Epithelial cell of proximal tubule (primary cell): ENCODE measurements at places on chromosomes 3 and 15. TPM values are rescaled to one million over a fixed set of nuclear protein-coding genes. Genes with fewer than 3 reads are reported as not detected.
A peak's percentile ranks its signal among the peaks of the same experiment; 100 is the strongest.

DNA sequence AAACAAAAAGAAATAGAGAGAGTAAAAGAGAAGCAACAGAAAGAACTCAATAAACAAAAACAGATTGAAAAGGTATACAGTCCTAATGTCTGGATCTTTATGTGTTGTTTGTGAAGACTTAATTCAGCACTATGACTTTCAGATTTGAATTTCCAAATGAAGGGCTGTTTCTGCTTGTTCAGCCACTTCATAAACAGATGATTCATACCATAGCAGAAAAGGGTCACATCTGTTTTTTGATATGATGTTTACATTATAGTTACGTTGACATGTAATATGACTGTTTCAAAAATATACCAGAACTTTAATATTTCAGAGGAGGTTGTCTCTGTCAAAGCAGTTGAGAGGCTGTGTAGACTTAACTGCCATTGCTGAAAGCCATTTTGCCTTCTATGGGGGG lies 24.1 kb downstream of the ASB14 start:
- DNase-seq: no peak

- DNase-seq: peak; percentile 19
Observed at GRCh38 chr3:22887664-22888291, 315.3 kb upstream of the UBE2E2 start.

DNA sequence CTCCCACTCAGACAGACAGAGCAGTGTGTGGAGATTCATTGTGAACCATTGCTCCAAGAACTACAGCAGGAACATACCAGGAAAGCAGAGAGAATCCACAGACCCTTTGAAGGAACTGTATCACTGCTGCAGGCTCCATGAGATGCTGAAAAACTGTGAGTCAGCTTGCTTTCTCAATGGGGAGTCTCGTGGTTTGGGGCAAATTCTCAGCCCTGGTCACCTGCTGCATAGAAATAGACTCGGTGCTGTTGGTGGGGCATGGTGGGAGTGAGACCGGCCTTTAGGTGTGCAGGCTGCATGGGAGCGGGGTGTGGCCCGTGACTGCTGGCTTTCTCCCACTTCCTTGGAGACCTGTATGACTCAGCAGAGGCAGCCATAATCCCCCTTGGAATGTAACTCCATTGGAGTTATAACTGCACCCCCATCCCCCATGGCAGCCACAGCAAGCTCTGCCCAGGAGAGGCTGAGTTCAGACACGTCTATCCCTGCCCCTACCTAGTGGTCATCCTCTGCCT lies 35.6 kb downstream of the ALCAM start:
- DNase-seq: peak; percentile 33

Gene AGTR1
- total RNA-seq: 0.12 and 0.14 TPM in 2 replicates

Gene CPNE9
- not detected in 2 replicates for total RNA-seq

- no peak for DNase-seq
Observed at GRCh38 chr15:69474846-69475455, 22.3 kb downstream of the RPLP1 start.

DNA sequence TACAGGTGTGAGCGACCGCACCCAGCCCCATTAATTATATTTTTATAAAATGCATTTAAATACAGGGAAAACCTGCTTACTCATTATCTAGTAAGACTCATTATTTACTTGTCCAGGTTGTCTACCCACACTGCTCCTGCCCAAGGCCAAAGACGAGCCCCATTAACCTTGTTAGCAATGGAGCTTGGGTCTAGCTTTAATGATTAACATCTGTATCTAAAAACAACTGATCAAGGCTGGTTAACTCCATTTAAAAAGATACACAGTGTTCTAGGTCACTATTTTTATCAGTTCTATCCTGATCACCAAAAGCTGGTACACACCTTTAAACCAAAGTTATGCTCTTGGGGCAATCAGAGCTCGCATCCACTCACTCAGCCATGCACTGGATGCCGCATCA lies 10.4 kb upstream of the NCKIPSD start:
- no peak for DNase-seq

- DNase-seq: no peak
Observed at GRCh38 chr3:112074006-112074405, 12.2 kb upstream of the C3orf52 start.

DNA sequence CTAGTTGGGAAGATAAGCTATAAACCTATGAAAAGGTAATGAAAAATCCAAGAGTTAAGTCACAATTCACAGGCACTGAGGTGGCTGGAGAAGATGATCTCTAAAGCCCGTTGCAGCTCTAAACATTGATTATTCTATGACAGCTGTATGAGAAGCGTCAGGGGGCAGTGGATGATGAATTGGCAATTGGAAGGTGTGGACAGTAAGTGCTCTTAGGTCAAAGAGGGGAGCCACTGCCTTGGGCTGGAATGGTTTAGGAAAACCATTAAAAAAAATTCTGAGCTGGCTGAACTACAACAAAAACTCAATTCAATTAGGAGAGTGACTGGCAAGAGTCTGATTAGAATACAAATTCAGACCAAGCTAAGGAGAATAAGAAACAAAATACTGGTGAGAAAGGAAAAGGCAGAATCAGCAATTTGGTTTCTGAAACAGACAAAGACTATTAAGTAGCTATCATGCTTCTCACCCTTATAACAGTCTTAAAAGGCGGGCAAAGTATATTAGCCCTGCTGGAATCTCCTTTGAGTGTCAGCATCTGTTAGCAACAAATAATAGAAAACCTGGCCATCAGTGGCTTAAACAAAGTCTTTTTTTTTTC lies 8.8 kb upstream of the NMD3 start:
- no peak for DNase-seq

GRCh38 chr15:41281236-41281635 lies 50.2 kb downstream of the CHP1 start:
- no peak for DNase-seq

Gene TMEM40
- 3.0 and 11.8 TPM in 2 replicates for total RNA-seq

GRCh38 chr15:55434989-55435825 lies 26.9 kb downstream of the PIERCE2 start:
- DNase-seq: peak; percentile 22

- no peak for DNase-seq
Observed at GRCh38 chr15:69812861-69813261, 284.9 kb downstream of the TLE3 start.

DNA sequence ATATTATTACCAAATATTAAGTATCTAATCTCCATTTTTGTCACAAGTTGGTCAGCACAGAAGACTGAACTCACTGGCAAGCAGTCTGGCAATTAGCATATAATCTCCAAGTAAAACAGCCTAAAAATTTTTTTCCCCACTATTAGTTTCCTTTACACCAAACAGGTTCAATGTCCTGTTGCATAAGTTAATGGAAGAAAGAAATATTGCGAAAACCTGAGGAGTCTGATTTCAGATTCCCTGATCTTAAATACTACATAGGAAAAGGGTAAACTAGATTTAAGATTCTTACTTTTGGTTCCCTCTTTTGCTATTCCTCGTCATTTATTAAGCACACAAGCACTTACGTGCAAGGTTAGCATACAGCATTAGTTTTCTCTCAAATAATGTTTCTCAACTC lies 133.2 kb upstream of the PLXND1 start:
- no peak for DNase-seq

GRCh38 chr3:101828691-101829436 lies 20.4 kb upstream of the NFKBIZ start:
- DNase-seq: no peak

DNA sequence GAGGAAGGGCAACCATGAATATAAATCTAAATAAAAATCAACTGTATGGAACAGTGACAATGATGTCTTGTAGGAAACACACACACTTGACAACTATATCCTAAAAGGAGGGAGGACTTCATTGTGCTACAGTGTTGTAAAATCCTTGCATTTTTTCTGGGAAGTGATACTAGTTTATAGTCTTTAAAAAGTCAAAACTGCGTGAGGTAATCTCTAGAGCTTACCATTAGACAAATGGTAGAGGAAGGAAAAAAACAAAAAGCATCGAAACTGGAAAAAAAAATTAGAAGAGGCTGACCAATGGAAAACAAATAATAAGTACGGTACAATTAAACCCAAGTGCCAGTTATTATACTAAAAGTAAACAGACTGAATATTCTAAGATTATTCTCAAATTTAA lies 38.7 kb downstream of the CHSY1 start:
- no peak for DNase-seq

GRCh38 chr15:78033864-78034263 lies 43.6 kb downstream of the TBC1D2B start:
- DNase-seq: no peak

- no peak for DNase-seq
Observed at GRCh38 chr3:72766866-72767265, 81.4 kb downstream of the SHQ1 start.

Gene ADAMTSL3
- total RNA-seq: 0.58 and 0.65 TPM in 2 replicates

DNA sequence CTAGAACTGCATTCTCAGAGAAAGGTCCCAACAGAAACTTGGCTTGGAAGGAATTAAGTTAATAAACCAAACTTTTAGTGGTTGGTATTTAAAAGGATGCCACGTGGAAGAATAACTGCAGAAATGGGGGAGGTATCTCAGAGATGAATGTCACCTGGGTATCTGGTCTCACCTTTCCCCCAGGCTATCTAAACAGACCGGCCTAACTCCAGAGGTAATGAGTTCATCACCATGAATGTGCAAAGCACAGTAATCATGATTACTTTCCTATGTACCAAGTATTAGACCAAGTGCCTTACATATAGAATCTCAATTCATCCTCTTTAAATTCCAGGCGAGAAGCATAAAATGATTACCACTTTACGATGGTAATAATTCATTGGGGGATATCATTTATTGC lies 80.8 kb downstream of the FBN1 start:
- DNase-seq: no peak

Gene ADAMTS7
- 7.7 and 10.5 TPM in 2 replicates for total RNA-seq

Gene DAZL
- total RNA-seq: not detected in 2 replicates

DNA sequence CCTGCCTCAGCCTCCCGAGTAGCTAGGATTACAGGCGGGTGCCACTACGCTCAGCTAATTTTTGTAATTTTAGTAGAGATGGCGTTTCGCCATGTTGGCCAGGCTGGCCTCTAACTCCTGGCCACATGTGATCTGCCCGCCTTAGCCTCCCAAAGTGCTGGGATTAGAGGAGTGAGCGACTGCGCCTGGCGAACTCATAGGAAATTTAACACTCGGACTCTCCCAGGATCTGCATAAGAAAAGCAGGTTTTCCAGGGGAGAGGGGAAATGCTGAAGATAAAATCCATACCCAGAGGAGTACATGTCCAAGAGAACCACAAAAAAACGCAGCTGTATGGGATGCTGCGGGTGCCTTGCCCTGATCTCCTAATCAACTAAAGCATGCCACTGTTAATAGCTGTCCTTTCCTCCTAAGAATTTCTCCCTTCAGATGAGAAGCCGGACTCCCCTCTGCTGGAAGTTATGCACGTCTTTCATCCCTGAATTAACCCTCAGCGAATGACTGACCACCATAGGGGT lies 25.3 kb upstream of the TGFBR2 start:
- no peak for DNase-seq

- peak; percentile 70 for DNase-seq
Observed at GRCh38 chr3:150868282-150868681, 37.0 kb downstream of the MINDY4B start.

Gene MYH15
- total RNA-seq: 0.22 and 0.75 TPM in 2 replicates

DNA sequence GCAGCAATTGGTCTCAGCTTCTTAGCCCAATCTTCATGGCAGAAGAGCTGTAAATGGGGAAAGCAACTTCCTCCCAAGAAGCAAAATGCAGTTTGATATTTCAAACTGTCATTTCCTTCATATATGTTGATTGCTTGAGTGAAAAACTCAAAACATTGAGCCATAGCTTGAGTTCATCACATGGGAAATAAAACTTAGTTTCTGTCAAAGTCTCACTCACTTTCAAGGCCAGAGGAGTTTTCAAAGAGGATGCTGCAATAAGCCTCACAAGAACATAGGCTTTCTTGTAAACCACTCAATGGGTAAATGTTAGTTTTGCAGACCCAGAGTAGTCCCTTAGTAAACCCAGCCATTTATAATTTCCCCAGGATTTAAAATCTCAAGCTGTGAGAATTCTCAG lies 29.1 kb upstream of the SUCLG2 start:
- no peak for DNase-seq

Gene JMJD7
- total RNA-seq: 6.6 and 10.4 TPM in 2 replicates

Gene GASK1A
- total RNA-seq: 1.1 and 1.2 TPM in 2 replicates

DNA sequence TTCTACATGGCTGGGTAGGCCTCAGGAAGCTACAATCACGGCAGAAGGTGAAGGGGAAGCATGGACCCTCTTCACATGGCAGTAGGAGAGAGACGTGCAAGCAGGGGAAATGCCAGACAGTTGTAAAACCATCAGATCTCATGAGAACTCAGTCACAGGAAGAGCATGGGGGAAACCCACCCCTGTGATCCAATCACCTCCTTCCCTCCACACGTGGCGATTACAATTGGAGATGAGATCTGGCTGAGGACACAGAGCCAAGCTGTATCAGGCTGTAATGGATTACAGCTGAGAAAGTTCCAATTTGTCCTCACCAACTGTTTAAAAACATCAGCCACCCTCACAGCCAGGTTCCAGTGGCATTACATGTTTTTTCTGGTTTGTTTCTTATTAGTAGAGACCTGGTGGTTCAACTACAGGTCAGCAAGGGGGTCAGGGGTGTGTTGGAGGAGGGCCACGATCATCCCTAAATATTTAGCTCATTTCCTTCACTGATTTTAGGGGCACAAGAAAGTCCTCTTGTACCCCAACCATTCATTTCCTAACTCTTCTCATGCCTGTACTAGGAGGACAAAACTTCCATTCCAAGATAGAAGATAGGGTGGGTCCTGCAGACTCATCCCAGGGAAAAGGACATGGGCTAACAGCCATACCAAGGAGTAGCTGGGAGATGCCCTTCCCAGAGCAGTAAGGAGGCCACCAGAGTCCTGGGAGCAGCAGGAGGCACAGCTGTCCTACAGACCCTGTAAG lies 54.4 kb downstream of the ANXA2 start:
- DNase-seq: no peak

DNA sequence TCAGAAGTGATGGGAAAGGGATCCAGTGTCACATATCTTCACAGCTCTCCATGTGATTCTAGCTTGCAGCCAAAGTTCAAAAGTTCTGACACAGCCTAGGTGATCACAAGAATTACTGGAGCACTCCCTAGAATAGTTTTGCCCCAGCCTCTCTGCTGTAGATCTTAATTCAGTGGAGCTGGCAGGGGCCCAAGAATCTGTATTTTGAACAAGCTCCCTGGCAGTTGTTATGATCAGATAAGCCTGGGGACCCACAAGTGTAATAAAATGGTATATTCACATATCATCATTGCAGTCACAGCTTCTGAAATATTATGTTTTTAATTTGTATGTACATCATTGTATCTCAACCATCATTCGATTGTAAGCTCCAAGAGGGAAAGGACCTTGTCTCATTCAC lies 62.3 kb downstream of the NOX5 start:
- DNase-seq: no peak

Gene REC114
- not detected in 2 replicates for total RNA-seq

GRCh38 chr15:64686130-64686735 lies 89.2 kb downstream of the RBPMS2 start:
- no peak for DNase-seq

Gene FAM81A
- 3.0 and 5.2 TPM in 2 replicates for total RNA-seq

DNA sequence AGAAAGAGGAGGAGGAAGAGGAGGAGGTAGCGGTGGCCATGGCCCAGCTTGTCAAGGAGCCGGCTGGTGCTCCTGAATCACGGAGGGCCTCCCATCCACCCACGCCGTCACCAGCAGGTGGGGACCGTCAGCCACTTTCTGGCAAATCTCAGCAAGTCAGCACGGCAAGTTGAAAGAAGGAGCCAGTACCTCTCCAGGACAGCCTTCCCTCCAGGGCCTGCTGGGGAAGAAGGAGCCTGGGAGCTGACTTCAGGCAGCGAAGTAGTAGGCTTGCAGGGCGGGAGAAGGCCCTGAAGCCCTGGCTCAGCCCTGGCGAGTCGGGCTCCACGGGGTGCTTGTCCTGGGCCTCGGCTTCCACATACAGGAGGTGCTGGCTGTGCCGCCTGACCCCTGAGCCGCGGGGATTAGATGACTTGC lies 99.2 kb upstream of the TRPM1 start:
- DNase-seq: no peak

- DNase-seq: no peak
Observed at GRCh38 chr3:177367788-177368187, 170.5 kb upstream of the TBL1XR1 start.

Gene PLA2G4D
- not detected in 2 replicates for total RNA-seq
